ENCODE measurements at places on chromosomes 1 and 21.

DNA sequence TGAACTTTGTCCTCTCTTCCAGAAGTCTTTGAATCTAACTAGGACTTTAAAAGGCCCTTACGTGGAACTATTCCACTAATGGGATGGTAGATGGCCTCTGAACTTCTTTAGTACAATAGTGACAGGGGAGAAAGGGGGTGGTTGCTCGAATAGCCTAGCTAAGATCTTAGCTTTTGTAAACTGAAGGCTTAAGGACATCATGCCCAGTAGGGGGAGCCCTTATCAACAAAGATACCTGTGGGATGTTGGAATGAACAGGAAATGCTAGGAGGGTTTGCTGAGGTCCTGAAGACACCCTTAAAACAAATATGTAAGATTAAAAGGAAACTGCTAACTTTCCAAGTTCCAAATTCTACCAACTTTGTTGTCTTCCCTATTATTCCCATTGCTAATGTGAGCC is 33.2 kb downstream of the NHLH2 start:
- DNase-seq: peak; percentile 66

DNA sequence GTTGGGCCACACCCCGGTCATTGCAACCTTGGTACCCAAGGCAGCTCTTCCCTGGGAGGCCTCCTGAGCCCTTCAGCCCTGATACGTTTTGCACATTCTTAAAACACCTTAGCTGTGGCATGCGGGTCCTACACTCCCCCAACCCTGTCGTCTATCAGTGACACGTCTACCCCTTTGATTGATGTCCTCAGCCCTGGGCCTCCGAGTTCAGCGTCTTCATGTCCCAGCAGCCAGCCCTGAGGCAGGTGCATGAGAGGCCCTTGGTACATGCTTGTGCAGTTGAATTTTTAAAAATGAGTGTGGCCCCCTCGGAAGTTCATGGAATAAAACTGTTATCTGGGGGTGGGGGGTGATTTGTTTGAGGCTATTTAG is 38.9 kb upstream of the ADARB1 start:
- no peak for DNase-seq

DNA sequence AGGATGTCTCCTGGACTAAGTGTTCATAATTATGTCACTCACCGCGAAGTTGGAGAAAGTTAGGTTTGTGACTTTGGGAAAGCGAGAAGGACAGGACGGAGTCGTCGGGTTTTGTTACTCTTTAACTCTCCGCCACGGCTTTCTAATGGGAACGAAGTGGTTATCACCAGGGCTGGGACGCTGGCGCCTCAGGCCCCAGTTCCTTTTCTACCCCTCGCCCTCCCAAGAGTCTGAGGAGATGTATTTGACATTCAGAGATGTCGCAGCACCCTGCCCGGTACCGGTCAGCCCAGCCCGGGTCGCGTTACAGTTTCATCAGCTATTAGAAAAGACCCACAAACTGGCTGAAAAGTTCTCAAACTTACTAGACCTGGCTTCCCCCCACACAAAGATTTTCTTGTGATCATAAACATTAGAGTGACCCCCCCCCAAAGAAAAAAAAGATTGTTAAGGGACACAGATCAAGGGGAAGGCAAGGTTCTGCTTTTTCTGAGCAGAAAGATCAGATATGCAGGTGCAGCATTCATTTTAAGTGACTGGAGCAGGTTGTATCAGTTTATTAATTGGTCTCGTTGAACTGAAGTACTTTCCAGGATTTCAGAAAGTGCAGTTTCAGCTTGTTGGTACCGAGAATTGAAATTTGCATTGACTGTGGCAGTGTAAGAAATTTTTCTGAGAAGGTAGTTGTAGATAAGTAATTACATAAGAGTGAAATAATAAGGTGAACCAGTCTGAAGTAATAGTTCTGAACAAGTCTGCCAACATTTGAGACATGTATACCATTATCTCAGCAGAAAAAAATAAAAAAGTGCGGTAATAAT is 859 bp upstream of the ZBTB18 start:
- no peak for DNase-seq

GRCh38 chr1:46749404-46749803 is 30.5 kb upstream of the EFCAB14 start:
- no peak for DNase-seq

GRCh38 chr1:40938393-40938792 is 41.1 kb upstream of the CTPS1 start:
- no peak for DNase-seq

DNA sequence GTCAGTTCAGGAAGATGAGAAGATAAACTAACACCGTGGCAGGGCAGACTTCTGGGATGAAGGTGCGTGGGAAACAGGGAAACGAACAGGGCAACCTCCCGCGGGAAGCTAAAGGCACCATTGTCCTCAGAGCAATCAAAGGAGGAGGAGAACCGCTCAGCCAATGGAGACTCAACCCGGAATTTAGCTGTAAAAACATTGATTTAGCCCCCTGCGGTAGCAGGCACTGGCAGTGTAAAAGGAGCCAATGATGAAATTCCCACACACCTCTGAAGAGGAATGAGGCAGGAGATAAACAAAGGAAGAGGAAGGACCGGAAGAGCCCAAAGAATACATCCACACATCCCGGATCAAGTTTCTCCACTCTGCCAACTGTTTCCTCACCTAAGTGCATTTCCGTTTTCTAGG is 19.5 kb downstream of the HLCS start:
- no peak for DNase-seq

GRCh38 chr1:47371016-47371517 is 37.5 kb downstream of the CMPK1 start:
- DNase-seq: no peak

Measured in D341Med (cell line).